ENCODE measurements at places on chromosomes 2 and 18. TPM values are rescaled to one million over a fixed set of nuclear protein-coding genes. Genes with fewer than 3 reads are reported as not detected.

DNA sequence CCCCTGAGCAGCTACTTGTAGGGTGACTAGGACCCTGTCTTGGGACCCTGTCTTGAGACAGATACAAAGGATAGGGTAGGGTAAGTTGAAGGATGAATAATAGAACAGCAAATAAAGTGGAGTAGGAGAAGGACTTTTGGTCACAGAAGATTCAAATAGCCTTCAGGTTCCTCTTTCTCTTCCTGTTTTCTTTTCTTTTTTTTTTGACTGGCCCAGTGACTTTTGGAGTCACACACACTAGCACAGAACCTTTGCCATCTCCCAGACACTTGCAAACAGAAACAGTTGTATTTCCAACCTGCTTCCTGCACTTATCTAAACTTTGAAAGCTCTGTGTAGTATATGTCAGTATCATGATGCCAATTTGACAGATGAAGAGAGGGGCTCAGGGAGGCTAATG lies 108.2 kb downstream of the TDRD15 start:
- H3K4me3 ChIP-seq: no peak overlapping the region
- H3K27ac ChIP-seq: no peak overlapping the region
- no peaks in the 10 kb centered on the region for H3K4me1 ChIP-seq
- no peaks in the 10 kb centered on the region for H3K27me3 ChIP-seq
- no peaks in the 10 kb centered on the region for H3K36me3 ChIP-seq
- DNase-seq: no peak

DNA sequence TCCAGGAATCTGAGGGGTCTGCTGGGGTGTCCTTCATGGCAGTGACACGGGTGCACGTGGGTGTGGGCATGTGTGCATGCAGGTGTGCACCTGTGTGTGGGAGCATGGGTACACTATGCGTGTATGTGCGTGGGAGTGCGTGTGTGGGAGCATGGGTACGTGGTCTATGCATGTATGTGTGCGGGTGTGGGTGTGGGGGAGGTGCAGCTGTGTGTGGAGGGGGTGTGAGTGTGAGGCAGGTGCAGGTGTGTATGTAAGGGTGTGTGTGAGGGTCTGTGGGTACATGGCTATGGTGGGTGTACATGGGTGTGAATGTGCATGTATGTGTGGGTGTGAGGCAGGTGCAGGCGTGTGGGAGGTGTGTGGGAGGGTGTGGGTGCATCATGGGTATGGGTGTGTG lies 36.3 kb downstream of the EIPR1 start:
- H3K27ac ChIP-seq: no peak overlapping the region
- H3K4me3 ChIP-seq: no peak overlapping the region
- no peak for DNase-seq

DLX2 gene
- not detected for total RNA-seq

- H3K36me3 ChIP-seq: no peaks in the 10 kb centered on the region
- H3K27ac ChIP-seq: no peak overlapping the region
- no peaks in the 10 kb centered on the region for H3K4me1 ChIP-seq
- DNase-seq: no peak
Observed at GRCh38 chr18:21439431-21439846, 161.1 kb downstream of the ESCO1 start.

GRCh38 chr2:156242874-156243273 lies 89.6 kb downstream of the NR4A2 start:
- H3K4me1 ChIP-seq: no peaks in the 10 kb centered on the region
- H3K36me3 ChIP-seq: no peaks in the 10 kb centered on the region
- no peak overlapping the region for H3K4me3 ChIP-seq
- H3K27me3 ChIP-seq: no peaks in the 10 kb centered on the region
- no peak overlapping the region for H3K27ac ChIP-seq

DYNAP gene
- total RNA-seq: not detected

DNA sequence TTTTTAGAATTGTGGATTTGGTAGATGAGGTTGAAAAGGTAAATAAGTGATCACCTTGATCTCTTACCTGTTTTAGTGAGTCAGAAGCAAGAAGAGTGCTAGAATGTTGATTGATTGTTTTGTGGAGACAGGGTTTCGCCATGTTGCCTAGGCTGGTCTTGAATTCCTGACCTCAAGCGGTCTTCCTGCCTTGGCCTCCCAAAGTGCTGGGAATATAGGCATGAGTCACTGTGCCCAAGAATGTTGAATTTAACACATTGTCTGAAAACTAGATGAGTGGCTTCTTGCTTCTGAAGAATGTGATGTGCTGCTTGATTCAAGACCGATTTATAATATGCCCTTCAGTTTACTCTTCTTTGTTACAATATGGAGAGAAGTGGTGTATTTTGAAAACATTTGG lies 121.3 kb downstream of the FMNL2 start:
- no peaks in the 10 kb centered on the region for H3K36me3 ChIP-seq
- DNase-seq: no peak
- H3K4me1 ChIP-seq: no peaks in the 10 kb centered on the region
- H3K27me3 ChIP-seq: no peaks in the 10 kb centered on the region

- no peak overlapping the region for H3K4me3 ChIP-seq
- H3K27ac ChIP-seq: no peak overlapping the region
- no peaks in the 10 kb centered on the region for H3K27me3 ChIP-seq
- no peaks in the 10 kb centered on the region for H3K36me3 ChIP-seq
- no peaks in the 10 kb centered on the region for H3K4me1 ChIP-seq
Observed at GRCh38 chr18:1585881-1586488, 681.3 kb downstream of the ADCYAP1 start.

GRCh38 chr18:25229920-25230319 lies 122.0 kb downstream of the ZNF521 start:
- DNase-seq: no peak
- H3K36me3 ChIP-seq: no peaks in the 10 kb centered on the region
- no peak overlapping the region for H3K27ac ChIP-seq
- H3K27me3 ChIP-seq: no peaks in the 10 kb centered on the region
- H3K4me3 ChIP-seq: no peak overlapping the region

SETBP1 gene
- total RNA-seq: 0.41 TPM

DNA sequence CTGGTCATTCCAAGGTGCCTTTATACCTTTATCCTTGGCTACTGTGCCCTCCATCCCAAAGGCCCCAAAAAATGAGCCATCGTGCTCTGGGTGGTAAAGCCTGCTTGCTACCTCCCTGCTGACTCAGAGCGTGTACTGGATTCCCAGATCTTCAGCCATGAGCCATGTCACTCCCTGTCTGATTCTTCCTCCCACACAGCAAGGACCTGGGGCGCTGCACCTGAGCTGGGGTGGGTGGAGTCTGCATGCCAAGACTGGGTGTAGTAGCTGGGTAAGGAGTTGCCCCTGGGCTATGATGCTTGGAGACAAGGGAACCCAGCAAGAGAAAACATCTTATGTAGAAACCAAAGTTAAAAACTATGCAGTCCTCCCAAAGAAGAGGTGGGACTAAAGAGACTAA lies 37.2 kb upstream of the APCDD1 start:
- no peaks in the 10 kb centered on the region for H3K27me3 ChIP-seq
- no peaks in the 10 kb centered on the region for H3K4me1 ChIP-seq
- H3K27ac ChIP-seq: no peak overlapping the region
- no peak for DNase-seq
- H3K36me3 ChIP-seq: no peaks in the 10 kb centered on the region

- no peak overlapping the region for H3K4me3 ChIP-seq
- H3K4me1 ChIP-seq: no peaks in the 10 kb centered on the region
- no peaks in the 10 kb centered on the region for H3K27me3 ChIP-seq
Observed at GRCh38 chr2:158773121-158773520, 22.0 kb upstream of the DAPL1 start.

GRCh38 chr2:25368660-25369059 lies 26.9 kb upstream of the DNMT3A start:
- H3K27ac ChIP-seq: no peak overlapping the region
- no peaks in the 10 kb centered on the region for H3K27me3 ChIP-seq
- H3K4me1 ChIP-seq: peaks cover 2% of the 10 kb centered on the region
- H3K36me3 ChIP-seq: no peaks in the 10 kb centered on the region
- DNase-seq: no peak
- no peak overlapping the region for H3K4me3 ChIP-seq

- DNase-seq: no peak
- H3K36me3 ChIP-seq: no peaks in the 10 kb centered on the region
- H3K4me1 ChIP-seq: no peaks in the 10 kb centered on the region
- no peak overlapping the region for H3K27ac ChIP-seq
- no peak overlapping the region for H3K4me3 ChIP-seq
- no peaks in the 10 kb centered on the region for H3K27me3 ChIP-seq
Observed at GRCh38 chr2:88658881-88659537, 31.7 kb upstream of the EIF2AK3 start.

- no peaks in the 10 kb centered on the region for H3K4me1 ChIP-seq
- no peak overlapping the region for H3K27ac ChIP-seq
- H3K27me3 ChIP-seq: no peaks in the 10 kb centered on the region
- no peaks in the 10 kb centered on the region for H3K36me3 ChIP-seq
Observed at GRCh38 chr18:29164020-29164706, 987.2 kb upstream of the CDH2 start.

Measured in CD4-positive, alpha-beta T cell (primary cell).